ENCODE measurements at places on chromosomes 13 and 19.

DNA sequence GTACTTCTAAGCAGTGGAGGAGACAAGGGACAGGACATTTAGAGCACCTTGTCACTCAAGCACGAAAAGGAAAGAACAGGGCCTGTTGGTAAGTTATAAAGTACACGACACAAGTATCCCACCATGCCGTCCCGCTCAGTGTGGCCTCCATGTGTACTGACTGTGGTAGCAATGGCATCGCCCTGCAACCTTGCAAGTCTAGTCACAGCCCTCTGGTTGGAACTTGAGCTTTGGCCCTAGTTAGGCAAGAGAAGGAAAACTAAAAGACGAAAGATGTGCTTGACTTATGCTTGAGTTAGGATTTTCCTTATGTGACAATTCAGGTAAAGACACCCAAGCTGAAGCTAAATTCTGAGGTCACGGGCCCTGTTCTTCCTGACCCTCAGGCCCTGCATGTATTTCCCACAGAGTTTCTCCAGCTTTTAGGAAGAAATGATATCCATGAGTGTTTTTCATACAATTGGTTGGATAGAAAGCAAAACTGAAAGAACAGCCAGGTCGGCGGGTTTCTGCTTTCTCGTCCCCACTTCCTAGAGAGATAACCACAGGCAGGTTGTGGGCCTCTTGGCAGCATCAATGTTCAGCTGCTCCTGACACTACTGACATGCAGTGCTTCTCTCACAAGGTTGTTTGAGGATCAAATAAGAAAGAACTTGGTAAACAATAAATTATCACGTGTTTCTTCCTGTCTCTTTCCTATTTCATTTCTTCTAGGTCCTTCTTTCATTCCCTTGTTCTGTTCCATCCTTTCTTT, 216.2 kb downstream of the IRS2 start:
- no peak for DNase-seq

DNA sequence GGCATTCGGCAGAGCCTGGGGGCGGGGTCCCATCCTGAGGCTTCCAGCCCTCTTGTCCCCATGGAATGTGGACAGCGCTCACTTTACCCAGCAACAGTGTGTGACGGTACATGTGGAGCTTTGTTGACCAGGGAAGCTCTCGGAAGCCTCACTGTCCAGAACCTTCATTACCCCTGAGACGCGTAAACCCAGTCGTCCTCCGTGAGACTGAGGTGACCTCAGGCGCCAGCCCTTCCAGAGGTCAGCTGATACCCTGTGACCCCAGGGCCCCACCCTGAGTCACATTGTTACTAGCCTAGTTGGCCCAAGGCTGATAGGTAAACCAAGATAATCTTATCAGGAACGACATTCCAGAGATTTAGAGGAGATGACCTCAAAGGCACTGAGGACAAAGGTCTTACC, 10.2 kb upstream of the TMEM160 start:
- DNase-seq: no peak

GRCh38 chr19:39927076-39927475, 7.4 kb downstream of the FCGBP start:
- no peak for DNase-seq

- DNase-seq: no peak
Observed at GRCh38 chr13:43373400-43373799, 350.0 kb downstream of the DNAJC15 start.

DNA sequence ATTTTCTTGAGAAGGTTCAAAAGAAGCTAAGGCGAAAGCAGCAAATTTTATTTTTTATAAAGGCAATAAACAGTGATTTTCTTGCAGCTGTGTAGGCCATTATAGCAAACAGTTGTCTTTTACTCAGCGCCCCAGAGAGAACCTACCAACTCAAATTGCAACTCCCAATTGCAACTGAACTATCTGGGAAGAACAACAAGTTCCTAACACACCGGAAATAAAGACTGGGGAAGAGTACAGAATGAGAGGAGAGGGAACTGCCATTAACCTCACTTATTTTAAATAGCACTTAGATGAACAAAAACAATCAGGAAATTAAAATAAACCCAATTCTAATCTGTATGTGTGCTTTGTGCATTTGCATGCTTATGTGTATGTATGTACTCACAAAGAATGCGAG, 171.1 kb downstream of the KCTD12 start:
- no peak for DNase-seq

DNA sequence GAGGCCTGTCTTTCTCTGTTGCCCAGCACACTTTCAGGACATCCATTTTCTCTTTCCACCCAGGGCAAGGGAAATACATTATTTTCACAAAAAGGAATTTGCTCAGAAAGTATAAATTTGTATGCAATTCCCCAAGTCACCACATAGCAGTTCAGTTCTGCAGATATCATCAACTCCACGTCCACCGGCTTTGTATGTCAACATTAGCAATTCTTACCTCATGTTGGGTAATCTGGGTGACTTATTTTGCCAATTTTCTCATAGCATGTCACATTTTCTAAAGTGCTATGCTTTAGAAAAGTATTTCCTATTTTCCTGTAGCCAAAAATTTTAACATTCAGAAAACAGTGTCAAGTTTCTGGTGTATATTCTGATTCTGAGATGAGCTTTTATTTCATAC, 501.8 kb downstream of the EFNB2 start:
- peak; percentile 85 for DNase-seq

GRCh38 chr13:42733046-42733445, 48.3 kb upstream of the FAM216B start:
- no peak for DNase-seq

DNA sequence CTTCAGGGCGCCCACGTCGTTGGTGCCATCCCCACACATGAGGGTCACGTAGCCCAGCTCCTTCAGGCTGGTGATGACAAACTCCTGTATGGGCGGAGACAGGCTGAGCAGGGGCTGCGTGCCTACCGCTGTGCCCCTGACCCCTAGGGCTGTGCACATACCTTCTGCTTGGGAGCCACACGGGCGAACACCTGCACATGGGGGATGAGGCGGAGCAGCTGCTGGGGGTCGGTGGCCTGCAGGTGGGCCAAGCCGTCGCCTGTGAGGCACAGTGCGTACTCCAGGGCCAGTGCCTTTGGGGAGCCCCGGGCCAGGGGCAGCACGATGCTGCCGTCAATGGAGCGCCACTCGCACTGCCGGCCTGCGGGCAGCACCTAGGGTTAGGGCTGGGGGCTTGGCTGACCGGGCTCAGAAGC, 6.1 kb upstream of the GMIP start:
- no peak for DNase-seq

GRCh38 chr19:13294812-13295567, 144.8 kb downstream of the IER2 start:
- DNase-seq: no peak

GRCh38 chr13:23477101-23477500, 43.6 kb upstream of the SACS start:
- no peak for DNase-seq

DNA sequence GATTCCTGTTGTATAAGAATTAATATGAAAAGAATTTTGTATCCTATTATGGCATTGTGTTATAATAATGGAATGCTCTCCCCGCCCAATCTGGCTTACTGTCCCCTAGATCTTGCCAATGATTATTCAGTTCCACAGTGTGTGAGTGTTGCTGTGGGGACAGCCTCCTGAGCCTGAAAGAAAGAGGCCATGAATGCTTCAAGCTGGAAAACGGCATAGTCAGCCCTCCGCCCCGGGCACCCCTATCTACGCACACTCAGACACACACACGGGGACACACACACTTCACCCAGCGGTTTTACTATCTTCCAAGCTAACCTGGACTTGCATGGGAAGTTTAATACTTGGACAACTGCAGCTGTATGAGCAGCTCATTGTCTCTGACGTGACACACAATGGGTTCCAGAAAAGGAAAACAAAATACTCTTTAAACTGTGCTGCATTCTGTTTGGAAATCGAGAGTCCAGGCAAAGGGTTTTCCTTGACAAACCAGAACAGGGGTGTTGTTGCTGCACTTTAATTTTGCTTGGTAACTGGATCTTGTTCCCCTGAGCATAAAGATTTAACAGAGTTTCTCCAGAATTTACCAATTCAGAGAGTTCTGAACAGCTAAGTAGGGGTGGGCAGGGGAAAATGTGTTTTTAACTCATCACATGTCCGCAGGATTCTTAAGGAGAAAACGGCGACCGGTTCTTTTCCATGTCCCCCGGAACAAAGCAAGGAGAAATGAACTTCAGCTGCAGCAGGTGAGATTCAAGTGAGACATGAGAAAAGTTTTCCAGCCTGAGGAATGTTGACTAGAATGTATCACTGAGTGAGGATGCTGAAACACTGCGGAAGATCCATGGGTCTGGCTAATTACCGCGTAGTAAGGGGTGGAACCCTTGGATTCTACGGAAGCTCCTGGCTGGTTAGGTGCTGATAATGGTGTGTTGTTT, 472.9 kb downstream of the FOXO1 start:
- peak; percentile 54 for DNase-seq

DNA sequence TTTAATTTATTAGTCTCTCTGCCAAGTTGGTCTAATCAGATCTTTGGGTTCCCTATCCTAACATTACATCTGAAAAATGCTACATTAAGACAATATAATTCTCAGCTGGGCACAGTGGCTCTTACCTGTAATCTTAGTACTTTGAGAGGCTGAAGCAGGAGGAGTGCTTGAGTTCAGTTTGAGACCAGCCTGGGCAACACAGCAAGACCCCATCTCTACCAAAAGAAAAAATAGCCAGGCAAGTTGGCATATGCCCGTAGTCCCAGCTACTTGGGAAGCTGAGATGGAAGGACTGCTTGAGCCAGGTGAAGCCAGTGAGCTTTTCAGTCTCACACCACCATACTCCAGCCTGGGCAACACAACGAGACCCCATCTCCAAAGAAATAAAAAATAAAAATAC, 95.0 kb downstream of the KLF12 start:
- no peak for DNase-seq

GRCh38 chr19:47158879-47159503, 28.4 kb downstream of the SAE1 start:
- DNase-seq: no peak

DNA sequence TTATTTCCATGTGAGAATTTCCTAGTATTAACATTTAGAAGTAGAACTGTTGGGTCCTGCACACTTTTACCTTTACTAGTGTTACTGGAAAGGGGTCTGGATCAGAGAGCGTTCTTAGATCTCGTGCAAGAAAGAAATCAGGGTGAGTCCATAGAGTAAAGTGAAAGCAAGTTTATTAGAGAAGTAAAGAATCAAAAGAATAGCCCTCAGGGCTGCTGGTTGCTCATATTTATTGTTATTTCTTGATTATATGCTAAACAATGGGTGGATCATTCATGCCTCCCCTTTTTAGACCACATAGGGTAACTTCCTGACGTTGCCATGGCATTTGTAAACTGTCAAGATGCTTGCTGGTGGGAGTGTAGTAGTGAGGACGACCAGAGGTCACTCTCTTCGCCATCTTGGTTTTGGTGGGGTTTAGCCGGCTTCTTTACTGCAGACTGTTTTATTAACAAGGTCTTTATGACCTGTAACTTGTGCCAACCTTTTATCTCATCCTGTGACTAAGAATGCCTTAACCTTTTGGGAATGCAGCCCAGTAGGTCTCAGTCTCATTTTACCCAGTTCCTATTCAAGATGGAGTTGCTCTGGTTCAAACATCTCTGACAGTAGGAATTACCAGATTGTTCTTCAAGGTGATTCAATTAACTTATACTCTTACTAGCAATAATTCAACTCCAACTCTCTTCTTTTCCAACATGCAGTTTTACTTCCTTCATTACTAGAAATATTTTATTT, 27.4 kb downstream of the NDFIP2 start:
- DNase-seq: peak; percentile 32

DNA sequence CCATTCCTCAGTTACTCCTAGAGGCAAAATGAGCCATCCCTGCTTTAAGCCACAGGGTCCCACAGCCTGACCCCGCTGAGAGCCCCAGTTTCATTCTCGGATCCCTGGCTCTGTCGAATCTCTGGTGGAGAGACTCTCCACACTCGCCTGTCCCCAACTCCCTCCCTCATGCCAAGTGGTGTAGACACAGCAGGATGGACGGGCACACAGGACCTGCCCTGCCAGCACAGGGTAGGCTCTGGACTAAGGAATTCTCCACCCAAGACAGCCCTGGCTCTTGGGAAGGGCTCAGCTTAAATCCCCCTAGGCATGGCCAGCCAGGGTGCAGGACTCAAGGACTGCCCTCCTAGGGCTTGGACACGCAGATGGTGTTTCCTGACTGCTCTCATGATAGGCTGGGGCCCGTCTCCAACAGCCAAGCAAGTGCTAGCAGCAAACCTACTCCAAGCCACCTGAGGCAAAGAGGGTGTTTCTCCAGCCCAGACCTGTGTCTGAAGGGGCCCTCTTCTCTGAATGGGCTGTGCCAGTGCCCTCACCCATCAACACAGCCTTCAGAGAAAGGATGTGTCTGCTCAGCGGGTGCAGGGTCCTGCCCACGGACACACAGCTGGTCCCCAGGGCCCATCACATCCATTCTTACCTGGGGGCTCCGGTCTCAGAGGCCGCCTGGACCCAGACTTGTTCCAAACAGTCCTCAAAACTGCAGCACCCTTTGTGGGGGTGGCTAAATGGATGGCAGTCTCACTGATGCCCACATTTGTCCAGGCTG, 65.3 kb downstream of the PEPD start:
- DNase-seq: no peak

Measured in fibroblast of mammary gland (primary cell).